ENCODE measurements at places on chromosomes 2 and 18.

GRCh38 chr2:207181526-207182274 is 16.0 kb upstream of the KLF7 start:
- no peaks in the 10 kb centered on the region for H3K27me3 ChIP-seq
- no peak overlapping the region for H3K27ac ChIP-seq
- no peak for DNase-seq
- H3K36me3 ChIP-seq = no peaks in the 10 kb centered on the region

DNA sequence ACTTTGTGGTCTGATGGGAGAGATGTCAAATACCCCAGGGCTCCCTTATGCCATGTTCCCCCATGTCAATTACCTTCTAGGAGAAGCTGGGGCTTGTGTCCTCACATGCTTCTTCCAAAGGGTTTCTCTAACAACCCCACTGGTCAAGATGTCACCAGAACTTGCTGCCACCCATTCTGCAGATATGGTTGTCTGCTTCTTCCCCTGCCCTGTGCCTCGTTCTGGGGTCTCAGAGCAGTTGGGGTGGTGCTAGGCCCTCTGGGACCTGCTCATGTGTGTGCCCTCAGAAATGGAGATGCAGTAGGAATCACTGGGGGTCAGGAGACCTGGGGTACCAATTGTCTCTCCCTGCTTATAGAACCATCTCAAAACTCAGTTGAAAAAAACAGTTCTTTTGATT is 268.6 kb downstream of the MYCN start:
- H3K36me3 ChIP-seq = no peaks in the 10 kb centered on the region
- no peaks in the 10 kb centered on the region for H3K27me3 ChIP-seq
- H3K4me3 ChIP-seq = no peak overlapping the region
- H3K27ac ChIP-seq = no peak overlapping the region
- no peak for DNase-seq

DNA sequence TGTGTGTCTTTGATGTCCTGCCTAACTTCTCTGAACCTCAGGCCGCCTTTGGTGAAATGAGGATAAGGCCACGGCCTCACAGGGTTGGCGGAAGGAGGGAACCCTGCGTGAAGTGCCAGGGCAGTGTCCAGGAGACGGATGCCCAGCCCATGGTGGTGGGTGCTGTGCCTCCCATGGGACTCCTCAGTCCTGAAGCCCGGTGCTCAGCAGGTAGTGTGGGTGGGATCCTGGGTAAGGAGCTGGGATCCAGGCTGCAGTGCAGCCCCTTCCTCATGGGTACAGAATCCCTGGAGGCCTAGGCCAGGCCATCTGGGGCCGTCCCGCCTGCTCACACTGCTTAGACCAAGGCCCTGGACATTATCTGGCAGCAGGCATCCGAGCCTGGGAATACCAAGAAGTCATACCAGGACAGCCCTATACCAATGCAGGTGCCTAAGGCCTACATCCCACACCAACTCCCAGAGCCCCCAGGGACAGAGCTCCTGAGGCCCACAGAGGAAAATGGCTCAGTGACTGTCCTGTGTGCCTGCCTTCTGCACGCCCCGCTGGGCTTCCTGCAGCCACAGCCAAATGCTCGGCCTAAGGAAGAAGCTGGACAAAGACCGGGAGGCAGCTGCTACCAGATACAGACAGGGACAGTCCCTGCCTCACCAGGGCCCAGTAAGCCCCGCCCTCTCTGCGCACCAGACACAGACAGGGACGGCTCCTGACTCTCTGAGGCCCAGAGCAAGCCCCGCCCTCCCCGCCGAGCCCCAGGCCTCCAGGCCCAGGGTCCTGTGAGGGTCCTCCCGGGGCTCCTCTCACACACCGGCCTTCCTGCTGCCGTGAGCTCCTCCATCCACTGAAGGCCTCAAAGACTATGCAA is 78.0 kb downstream of the NDUFA10 start:
- H3K27ac ChIP-seq = no peak overlapping the region
- H3K27me3 ChIP-seq = no peaks in the 10 kb centered on the region
- no peak for DNase-seq
- H3K4me1 ChIP-seq = peaks cover 22% of the 10 kb centered on the region

DNA sequence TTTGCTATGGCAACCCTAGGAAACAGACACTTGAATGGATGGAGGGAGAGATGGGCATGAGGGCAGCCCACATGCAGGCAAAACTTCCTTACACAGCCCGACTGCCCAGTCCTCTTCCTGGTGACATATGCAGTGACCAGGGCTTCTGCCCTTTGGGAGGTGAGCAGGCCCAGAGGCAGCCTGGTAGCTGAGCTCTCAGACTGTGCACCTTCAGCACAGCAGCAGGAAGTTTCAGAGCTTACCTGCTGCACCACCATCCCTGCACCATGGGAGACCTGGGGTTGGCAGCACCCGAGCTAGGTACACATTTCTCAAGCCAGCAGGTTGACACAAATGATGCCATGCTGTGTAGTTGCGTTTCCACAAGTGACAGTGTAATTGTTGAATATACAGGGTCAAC is 97.6 kb upstream of the LMAN1 start:
- H3K4me3 ChIP-seq = no peak overlapping the region
- no peaks in the 10 kb centered on the region for H3K36me3 ChIP-seq
- no peak overlapping the region for H3K27ac ChIP-seq
- no peaks in the 10 kb centered on the region for H3K27me3 ChIP-seq
- DNase-seq = no peak
- no peaks in the 10 kb centered on the region for H3K4me1 ChIP-seq

GRCh38 chr2:222747526-222748160 is 76.2 kb downstream of the MOGAT1 start:
- H3K4me3 ChIP-seq = no peak overlapping the region
- no peak overlapping the region for H3K27ac ChIP-seq
- no peaks in the 10 kb centered on the region for H3K27me3 ChIP-seq
- no peak for DNase-seq

DNA sequence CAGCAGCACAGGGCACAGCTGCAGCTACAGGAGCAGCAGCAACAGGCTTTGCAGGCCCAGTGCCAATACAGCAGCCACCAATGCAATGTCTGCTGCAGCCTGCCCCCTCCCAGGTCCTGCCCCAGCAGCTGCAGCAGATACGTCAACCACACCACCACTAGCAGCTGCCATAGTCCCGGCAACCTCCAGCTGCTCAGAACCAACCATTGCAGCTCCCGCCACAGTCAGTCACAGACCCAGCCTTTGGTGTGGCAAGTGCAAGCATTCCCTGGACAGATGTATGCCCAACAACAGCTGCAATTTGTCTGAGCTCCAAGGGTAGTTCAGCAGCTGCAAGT is 53.3 kb upstream of the TUBA3E start:
- H3K36me3 ChIP-seq = no peaks in the 10 kb centered on the region
- H3K4me3 ChIP-seq = no peak overlapping the region
- DNase-seq = no peak
- H3K4me1 ChIP-seq = no peaks in the 10 kb centered on the region

DNA sequence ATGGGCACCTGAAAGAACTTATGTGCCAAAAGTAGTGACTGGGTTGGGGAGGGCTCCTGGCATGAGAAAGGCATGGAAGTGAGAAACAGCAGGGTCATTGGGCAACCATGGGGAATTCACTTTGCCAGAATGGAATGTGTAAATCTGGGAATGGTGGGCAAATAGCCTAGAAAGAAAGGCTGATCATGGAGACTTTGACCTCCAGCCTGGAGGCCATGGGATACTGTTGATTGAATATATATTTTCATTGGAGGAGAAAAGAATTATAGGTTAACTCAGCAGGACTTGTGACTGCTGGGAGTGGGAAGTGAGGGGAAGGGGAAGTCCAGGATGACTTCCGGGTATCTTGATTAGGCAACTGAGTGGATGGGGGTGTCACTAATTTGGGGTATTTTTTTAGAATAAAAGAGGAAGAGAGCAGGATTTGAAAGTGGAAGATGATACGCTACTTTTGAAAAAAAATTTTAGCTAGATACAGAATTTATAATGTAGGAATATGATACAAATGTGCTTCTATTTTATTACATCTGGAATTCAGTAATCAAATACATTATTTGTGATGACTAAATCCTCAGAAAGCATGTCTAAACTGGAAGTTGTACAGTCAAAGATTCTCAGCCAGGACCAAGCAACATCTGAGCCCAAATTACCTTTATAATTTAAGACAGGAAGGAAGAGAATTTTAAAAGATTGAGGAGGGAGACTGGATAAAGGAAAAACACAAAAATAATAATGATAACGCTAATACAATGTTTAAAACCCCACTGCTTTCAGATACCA is 116.2 kb downstream of the GATA6 start:
- no peak overlapping the region for H3K27ac ChIP-seq
- DNase-seq = no peak

- H3K27ac ChIP-seq = no peak overlapping the region
- no peaks in the 10 kb centered on the region for H3K36me3 ChIP-seq
- H3K4me1 ChIP-seq = no peaks in the 10 kb centered on the region
- peak; percentile 33 for DNase-seq
Observed at GRCh38 chr2:189698020-189698887, 23.8 kb downstream of the ANKAR start.

DNA sequence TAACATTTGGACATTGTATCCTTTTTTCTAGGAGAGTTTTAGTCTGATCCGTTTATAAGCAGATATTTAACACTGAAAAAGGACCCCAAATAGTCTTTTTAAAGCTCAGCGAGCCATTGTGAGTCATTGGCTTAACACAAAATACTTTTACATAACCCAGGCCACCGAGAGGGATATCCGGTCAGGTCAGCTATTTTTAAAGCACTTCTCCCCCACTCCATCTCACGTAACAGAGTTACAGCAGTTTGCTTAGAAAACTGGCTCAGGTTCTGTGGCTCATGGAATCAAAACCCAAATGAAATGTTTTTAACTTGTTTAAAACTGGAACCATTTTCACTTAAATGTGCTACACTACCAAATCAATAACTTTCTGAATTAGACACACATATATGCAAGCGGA is 23.9 kb downstream of the COL4A3 start:
- DNase-seq = no peak
- H3K27me3 ChIP-seq = no peaks in the 10 kb centered on the region
- H3K36me3 ChIP-seq = no peaks in the 10 kb centered on the region
- peak overlapping the region; percentile 12 for H3K4me3 ChIP-seq

Data from thoracic aorta (tissue), 2 donors.